ENCODE measurements at places on chromosomes 4 and X. TPM values are rescaled to one million over a fixed set of nuclear protein-coding genes. Genes with fewer than 3 reads are reported as not detected.

Gene SSX3
- total RNA-seq, result not detected

Gene GPM6B
- total RNA-seq, result 0.36 TPM

Gene VEGFC
- 9.9 TPM for total RNA-seq

Gene CLDN22
- not detected for total RNA-seq

Gene HSFX4
- not detected for total RNA-seq

Gene SPANXD
- total RNA-seq, result not detected

Gene FAM53A
- total RNA-seq, result 1.1 TPM

Gene DDX3X
- total RNA-seq, result 296 TPM

Gene OTUD6A
- total RNA-seq, result not detected

Gene CXCL10
- total RNA-seq, result 0.34 TPM
